ENCODE measurements at places on chromosomes 13 and 19. TPM values are rescaled to one million over a fixed set of nuclear protein-coding genes. Genes with fewer than 3 reads are reported as not detected.

DNA sequence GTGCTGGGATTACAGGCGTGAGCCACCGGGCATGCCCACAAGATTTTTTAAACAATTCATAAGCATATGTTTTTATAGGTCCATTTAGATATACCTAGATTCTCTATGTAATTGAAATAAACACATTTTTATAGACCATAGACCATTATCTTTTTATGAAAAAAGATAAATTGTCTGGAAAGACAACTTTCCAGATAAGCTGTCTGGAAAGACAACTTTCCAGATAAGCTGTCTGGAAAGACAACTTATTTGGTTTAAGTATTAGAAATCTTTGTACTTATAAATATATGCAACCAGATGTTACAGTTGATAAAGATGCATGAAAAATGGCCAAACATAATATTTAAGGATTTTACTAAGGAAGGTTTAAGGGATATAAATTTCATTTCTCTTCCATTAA, 538.5 kb downstream of the GPC6 start:
- H3K27ac ChIP-seq = no peak overlapping the region
- DNase-seq = no peak
- no peak overlapping the region for H3K4me3 ChIP-seq
- H3K4me1 ChIP-seq = no peaks in the 10 kb centered on the region

DNA sequence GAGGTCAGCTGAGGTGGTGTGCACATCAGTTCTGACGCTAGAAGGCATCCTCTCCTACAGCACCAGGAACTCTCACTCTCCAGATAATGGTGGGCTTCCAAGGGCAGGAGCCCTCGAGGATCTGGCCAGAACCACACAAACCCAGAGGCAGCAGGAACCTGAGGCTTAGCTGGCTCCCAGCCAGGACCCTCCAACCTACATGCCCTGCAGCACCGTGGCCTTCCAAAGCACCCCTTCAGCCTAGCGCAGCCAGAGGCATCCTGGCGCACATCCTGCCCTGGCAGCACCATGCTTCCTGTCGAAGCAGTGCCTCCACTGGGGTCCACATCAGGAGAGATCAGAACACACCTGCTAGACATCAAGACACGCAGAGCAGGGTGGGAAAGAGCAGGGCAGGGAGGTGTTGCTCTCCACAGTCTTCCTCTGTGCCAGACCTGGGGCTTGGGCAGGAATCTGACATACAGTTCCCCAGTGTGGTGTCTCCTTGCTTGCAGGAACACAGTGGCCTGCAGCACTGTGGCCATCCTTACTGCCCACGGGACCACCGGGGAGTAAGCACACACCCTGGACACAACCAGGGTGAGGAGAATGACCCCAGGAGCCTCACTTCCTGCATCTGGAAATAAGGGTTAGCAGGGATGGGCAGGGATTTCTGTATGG, 21.7 kb downstream of the TUBA3C start:
- H3K36me3 ChIP-seq = no peaks in the 10 kb centered on the region
- H3K4me3 ChIP-seq = no peak overlapping the region
- no peaks in the 10 kb centered on the region for H3K4me1 ChIP-seq
- no peaks in the 10 kb centered on the region for H3K27me3 ChIP-seq

Gene ZNF546
- 6.9 TPM for total RNA-seq

DNA sequence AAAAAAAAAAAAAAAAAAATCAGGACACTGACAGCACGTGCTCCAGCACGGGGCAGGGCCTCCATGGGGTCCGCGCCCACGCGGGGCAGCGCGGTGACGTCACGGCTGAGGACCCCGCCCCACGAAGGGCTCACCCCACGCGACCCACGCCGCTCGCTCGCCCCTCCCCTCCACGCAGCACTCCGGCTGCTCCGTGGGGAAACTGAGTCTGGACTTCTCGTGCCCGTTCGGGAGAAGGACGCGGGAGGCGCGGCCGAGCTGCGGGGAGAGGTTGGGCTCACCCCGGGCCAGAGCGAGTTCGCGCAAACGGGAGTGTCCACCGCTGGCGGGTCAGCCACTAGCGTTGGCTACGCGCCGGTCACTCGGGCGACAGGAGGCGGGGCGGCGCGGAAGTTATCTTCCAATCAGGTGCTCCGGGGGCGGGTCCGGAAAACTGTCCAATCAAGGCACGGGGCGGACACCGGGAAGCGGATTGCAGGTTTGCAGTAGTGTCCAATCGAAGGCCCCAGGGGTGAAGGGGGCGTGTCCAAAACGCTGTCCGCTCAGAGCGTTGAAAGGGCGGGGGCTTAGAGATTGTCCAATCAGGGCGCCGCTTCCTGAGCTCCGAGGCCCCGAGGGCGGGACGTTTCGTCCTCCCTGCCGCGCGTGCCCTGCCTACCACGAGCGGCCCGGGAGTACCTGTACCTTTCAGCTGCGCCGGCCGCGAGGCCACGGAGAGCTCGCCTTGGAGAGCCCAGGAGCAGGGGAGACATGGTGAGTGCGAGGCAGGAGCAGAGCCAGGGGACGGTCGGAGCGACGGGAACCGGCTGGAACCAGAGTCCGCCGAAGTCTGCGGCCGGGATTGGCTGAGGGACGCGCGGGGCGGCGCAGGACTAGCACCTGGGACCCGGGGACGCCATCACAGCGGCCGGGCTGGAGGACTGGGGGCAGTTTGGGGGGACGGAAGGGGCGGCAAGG, at the start of gene ZNF57:
ZNF57 (plus strand) TSS at position 633 of the 957 bp plus-strand sequence; CDS start at position 751, 118 bp downstream.
- H3K27ac ChIP-seq = peak within 1 kb of the TSS; percentile 82
- DNase-seq = peak; percentile 99
- peaks cover 10% of the 10 kb centered on the region for H3K4me1 ChIP-seq

- H3K4me1 ChIP-seq = peaks cover 40% of the 10 kb centered on the region
- H3K27ac ChIP-seq = peak overlapping the region; percentile 97
- peak overlapping the region; percentile 86 for H3K4me3 ChIP-seq
Measured at GRCh38 chr13:30619731-30620130, 2.0 kb downstream of the USPL1 start.

- DNase-seq = no peak
- H3K27ac ChIP-seq = no peak overlapping the region
- no peaks in the 10 kb centered on the region for H3K36me3 ChIP-seq
- H3K4me3 ChIP-seq = no peak overlapping the region
Measured at GRCh38 chr13:101451641-101452040, 834 bp upstream of the ITGBL1 start.

Gene PDX1
- not detected for total RNA-seq

Gene IGFLR1
- 14.1 TPM for total RNA-seq

Gene SYCN
- total RNA-seq = not detected

- H3K4me1 ChIP-seq = peaks cover 18% of the 10 kb centered on the region
- DNase-seq = no peak
- peak overlapping the region; percentile 88 for H3K4me3 ChIP-seq
Measured at GRCh38 chr19:46717716-46718143, 816 bp upstream of the PRKD2 start.

GRCh38 chr19:46350758-46351159, 3.9 kb downstream of the PPP5C start:
- DNase-seq = no peak
- H3K27me3 ChIP-seq = no peaks in the 10 kb centered on the region
- H3K4me3 ChIP-seq = no peak overlapping the region
- no peaks in the 10 kb centered on the region for H3K36me3 ChIP-seq

Gene PCDH20
- 0.40 TPM for total RNA-seq

Gene C19orf38
- 1.4 TPM for total RNA-seq

GRCh38 chr19:17648097-17648660, 40.0 kb downstream of the UNC13A start:
- H3K27ac ChIP-seq = no peak overlapping the region
- H3K4me1 ChIP-seq = no peaks in the 10 kb centered on the region

DNA sequence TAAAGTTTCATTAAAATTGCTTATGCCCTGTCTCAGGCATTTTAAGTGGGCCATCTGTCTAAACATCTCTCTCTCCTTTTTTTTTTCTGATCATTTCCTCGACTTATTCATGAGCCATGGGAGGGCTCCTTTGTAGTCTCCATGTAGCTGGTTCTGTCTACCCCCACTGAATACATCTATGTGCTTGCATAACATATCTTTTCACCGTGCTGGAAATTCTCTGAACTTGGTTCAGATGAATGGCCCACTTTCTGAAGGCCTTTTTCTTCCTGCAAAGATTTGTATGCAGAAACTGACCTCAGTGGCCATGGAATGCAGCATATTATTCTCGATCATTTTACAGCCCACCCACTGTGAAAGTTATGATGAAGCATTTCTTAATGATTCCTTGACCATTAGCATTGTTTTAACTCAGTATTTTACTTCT, 225.3 kb downstream of the GGACT start:
- no peak overlapping the region for H3K27ac ChIP-seq
- H3K4me3 ChIP-seq = no peak overlapping the region
- no peaks in the 10 kb centered on the region for H3K36me3 ChIP-seq
- no peak for DNase-seq

Gene SLC15A1
- not detected for total RNA-seq

- H3K27me3 ChIP-seq = peaks cover 39% of the 10 kb centered on the region
- no peak for DNase-seq
- no peaks in the 10 kb centered on the region for H3K36me3 ChIP-seq
Measured at GRCh38 chr19:50639121-50640112, at the start of gene SYT3. TSS of gene SYT3 (minus strand) at chr19:50639881. CDS start at chr19:50637411, 2,470 bp downstream.

Gene CD177
- total RNA-seq = 1.3 TPM

Gene KLK12
- not detected for total RNA-seq

Gene YIPF2
- total RNA-seq = 25.9 TPM

DNA sequence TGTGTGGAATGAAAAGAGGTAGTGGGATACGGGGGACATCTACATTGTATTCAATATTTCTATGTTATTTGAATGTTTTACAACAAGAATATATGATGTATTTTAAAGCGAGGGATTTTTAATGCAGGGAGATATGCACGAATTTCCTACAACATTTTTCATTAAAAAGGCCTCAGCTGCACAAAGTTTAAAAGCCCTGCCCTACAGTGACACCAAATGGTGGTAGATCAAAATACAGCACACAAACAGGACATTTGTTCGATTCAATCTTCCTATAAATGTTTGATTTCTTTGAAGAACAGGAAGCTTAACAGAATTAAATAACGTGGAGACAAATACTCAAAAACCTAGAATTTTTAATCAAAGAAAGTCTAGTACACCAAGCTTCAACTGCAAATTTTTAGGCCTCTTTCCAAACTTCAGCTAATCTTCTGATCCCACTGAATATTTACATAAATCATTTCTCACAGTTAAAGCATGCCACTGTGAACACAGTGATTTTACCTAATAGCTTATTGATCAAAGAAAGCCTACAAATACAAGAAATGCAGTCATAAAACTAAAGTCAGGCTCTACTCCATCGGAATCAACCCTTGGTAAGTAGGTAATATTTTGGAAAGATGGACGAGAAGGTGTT, 257.2 kb downstream of the DIAPH3 start:
- H3K36me3 ChIP-seq = no peaks in the 10 kb centered on the region
- no peak overlapping the region for H3K27ac ChIP-seq
- no peak overlapping the region for H3K4me3 ChIP-seq
- no peak for DNase-seq
- no peaks in the 10 kb centered on the region for H3K4me1 ChIP-seq
- no peaks in the 10 kb centered on the region for H3K27me3 ChIP-seq

DNA sequence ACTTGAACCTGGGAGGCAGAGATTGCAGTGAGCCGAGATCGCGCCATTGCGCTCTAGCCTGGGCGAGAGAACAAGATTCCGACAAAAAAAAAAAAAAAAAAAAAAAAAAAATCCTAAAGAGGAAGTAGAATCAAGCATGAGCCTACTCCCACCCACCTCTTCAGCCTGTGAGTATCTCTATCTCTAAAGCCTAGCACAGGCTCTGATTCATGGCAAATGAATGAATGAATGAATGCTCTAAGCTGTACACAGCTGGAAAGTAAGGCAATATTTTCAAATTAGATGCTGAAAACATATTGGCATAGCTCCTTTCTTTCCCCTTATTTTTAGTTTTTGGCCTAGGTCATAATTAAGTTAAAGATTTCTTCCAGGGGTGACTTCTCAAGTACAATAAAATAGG, 35.7 kb upstream of the FAM216B start:
- no peaks in the 10 kb centered on the region for H3K36me3 ChIP-seq
- no peak overlapping the region for H3K27ac ChIP-seq
- H3K4me1 ChIP-seq = no peaks in the 10 kb centered on the region
- H3K4me3 ChIP-seq = no peak overlapping the region
- no peaks in the 10 kb centered on the region for H3K27me3 ChIP-seq
- no peak for DNase-seq

Gene PSG3
- total RNA-seq = not detected

GRCh38 chr19:47230054-47230920, 712 bp downstream of the BBC3 start:
- H3K27me3 ChIP-seq = no peaks in the 10 kb centered on the region
- H3K4me3 ChIP-seq = peak overlapping the region; percentile 84
- no peaks in the 10 kb centered on the region for H3K36me3 ChIP-seq
- peak overlapping the region; percentile 100 for H3K27ac ChIP-seq

DNA sequence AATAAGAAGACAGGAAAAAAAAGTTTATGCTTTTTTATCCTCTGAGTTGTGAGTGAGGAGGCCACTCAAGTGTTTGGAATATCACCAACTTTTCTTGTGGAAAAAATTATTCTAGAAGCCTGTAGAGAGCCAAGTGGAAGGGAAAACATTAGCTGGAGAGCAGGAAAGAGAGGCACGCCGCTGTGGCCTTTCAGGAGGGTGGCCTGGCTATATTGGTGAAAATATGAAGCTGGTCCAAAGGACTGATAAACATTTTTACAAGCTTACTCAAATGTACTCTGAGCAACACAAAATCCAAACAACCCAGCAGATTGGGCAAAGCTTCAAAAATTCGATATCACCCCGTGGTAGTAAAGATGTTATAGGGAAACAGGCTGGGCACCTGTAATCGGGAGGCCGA, 2.3 kb upstream of the EIF3G start:
- H3K27ac ChIP-seq = no peak overlapping the region
- H3K4me3 ChIP-seq = no peak overlapping the region
- H3K4me1 ChIP-seq = peaks cover 9% of the 10 kb centered on the region
- H3K27me3 ChIP-seq = no peaks in the 10 kb centered on the region
- peaks cover 15% of the 10 kb centered on the region for H3K36me3 ChIP-seq

DNA sequence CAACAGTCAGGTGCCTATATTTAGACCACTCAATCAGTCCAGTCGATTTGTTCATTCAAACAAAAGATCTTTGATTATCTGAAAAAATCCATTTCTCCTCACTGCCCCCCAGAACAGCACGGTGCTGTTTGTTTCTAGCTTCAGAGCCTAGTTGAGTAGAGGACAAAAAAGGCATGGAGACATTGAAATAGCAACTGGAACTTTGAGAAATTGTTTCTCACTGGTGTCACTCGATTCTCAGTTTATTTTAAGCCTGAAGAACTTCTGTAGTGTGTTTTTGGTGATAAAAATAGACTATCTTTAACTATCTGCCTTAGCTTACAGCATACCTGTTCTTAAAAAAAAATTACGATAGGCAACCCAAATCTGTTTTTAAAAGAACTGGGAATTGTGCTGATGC, 67.1 kb downstream of the ARHGAP35 start:
- no peaks in the 10 kb centered on the region for H3K36me3 ChIP-seq
- peaks cover 91% of the 10 kb centered on the region for H3K4me1 ChIP-seq
- DNase-seq = no peak
- H3K27ac ChIP-seq = peak overlapping the region; percentile 77
- peak overlapping the region; percentile 0 for H3K4me3 ChIP-seq
- no peaks in the 10 kb centered on the region for H3K27me3 ChIP-seq

DNA sequence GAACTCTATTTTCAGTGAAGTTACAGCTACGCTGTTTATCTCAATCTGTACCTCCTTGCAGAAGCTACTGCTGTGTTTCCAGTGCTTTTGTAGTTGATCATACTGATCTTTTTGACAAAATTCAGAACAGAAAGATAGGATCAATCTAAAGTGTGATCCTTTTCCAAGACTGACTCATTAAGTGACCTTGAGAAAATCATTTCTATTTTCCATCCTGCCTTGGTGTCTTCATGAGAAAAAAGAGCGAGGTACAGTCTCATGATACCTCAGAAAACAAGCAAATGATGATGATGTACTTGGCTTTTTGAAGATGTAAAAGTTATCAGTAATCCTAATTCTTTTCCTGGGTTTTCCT, 46.0 kb upstream of the GPR183 start:
- no peak for DNase-seq
- no peaks in the 10 kb centered on the region for H3K27me3 ChIP-seq
- H3K4me3 ChIP-seq = no peak overlapping the region
- H3K27ac ChIP-seq = no peak overlapping the region
- no peaks in the 10 kb centered on the region for H3K4me1 ChIP-seq

Data from gastrocnemius medialis (tissue), 4 donors.